ENCODE measurements at places on chromosomes 13 and 19. TPM values are rescaled to one million over a fixed set of nuclear protein-coding genes. Genes with fewer than 3 reads are reported as not detected.

DNA sequence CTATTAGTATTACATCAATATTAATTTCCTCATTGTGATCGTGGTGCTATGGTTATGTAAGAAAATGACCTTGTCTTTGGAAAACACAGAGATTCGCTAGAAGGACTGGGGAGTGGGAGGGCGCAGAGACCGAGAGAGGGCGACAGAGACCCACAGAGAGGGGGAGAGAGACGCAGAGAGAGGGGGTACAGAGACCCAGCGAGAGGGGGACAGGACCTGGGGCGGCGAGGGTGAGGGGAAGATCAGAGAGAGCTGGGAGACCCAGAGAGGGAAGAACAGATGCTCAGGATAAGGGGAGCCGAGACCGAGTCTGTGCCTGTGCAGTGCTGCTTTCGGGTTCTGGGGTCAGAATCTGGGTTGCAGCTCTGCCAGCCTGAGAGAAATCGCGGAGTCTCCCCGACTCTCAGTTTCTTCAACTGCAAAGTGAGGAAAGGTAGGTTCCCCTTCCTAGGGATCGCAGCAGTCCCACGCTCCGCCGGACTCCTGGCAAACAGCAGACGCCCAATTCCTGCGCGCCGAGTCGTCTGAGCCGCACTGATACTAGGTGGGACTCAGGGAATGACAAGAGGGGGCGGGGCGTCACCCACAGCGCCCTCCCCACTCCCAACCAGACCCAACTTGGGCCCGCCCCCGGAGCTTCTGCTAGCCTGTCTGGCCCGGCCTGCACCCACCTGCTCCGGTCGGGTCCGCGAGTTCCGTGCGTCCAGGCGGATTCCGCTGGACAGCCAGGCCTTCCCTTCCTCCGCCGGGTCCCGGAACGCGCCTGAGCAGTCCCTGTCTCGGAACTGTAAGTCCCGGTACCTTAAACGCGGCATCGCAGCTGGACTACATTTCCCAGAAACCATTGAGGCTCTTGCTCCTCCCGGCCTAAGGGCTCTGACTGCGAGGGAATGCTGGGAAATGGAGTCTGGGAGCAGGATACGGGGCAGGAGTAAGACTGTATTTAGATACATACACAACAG lies 15.3 kb downstream of the IZUMO2 start:
- DNase-seq: peak; percentile 93

GRCh38 chr13:22925881-22926747 lies 254.7 kb upstream of the SGCG start:
- peak; percentile 94 for DNase-seq

DNA sequence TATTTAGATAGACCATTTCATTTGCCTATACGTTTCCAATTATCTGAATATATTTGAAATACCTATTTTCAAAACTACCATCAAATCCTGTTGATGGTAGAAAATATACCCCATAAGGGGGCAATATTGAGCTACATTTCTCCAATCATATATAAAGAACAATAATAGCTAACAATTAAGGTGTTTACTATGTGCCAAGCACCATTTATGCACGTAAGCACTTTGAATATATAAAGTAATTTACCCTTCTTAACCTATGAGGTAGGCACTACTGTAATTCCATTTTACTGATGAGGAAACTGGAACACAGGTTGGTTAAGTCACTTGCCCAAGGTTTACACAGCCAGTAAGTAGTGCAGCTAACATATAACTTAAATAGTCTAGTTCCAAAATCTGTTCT lies 79.2 kb downstream of the UBL3 start:
- no peak for DNase-seq

DNA sequence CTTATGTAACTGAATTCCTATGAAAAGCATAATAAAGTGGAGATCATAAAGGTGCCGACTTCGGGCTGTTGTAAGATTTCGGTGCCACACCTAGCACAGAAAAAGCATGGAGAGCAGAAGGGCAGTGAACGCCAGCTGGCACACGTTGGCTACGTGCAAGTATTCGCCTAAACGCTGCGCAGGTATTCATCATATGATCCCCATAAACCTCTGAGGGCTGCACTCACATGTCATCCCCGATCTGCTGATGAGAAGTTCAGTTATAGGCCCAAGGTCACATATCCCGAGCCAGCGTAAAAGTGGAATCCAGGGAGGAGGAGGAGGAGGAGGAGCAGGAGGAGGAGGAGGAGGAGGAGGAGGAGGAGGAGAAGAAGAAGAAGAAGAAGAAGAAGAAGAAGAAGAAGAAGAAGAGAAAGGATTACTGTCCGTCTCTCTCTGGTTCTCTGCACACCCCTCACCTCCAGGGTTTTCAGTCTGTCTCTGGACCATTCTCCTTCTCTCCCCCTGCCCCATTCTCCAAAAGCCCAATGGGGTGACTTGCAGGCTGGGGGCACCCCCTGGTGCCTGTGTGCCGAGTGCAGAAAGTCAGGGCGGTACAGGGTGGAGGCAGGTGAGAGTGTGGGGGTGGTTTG lies 18.6 kb upstream of the CYP2S1 start:
- DNase-seq: no peak

GRCh38 chr19:53294786-53295441 lies 27.4 kb upstream of the VN1R4 start:
- no peak for DNase-seq

GRCh38 chr19:2775556-2776430 lies 7.3 kb downstream of the SGTA start:
- no peak for DNase-seq

DNA sequence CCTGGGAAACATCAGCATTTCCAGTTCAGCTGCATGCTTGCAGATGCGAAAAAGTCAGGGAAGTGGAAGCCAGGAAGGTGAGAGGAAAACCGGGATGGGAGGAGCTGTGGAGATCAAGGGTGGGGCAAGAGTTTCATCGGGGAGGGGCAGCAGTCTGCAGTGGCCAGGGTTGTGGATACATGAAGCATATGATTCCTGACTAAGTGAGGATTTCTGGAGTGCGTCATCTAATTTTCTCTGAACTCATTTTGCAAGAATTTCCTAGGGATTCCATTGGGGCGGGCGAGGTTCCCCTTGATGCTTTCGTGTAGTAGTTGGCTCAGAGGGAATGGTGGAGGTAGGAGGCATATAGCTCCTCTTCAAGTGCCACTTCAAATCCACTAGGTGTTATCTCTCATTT lies 344.1 kb upstream of the TMTC4 start:
- DNase-seq: no peak

GRCh38 chr19:54114340-54115108 lies 933 bp downstream of the TFPT start:
- DNase-seq: no peak

DNA sequence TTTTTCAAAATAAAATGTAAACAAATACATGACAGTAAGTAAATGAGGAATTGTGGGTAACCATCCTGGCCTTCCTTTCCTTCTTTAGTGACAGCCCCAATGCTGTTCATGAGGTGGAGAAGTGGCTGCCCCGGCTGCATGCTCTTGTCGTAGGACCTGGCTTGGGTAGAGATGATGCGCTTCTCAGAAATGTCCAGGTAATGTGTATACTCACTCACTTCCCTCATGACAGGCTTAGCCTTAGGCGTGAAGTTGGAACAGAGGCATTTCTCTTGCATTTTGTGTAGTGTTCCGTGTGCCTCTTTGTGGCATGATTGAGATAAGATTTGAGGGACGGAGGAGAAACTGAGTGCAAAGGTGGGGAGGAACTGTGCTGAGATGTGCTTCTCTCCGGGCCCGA lies 12.0 kb downstream of the NAXD start:
- DNase-seq: no peak

- no peak for DNase-seq
Measured at GRCh38 chr13:46495066-46495465, 57.9 kb upstream of the LRCH1 start.

- DNase-seq: no peak
Measured at GRCh38 chr19:7539827-7540425, 4.4 kb downstream of the PNPLA6 start.

DNA sequence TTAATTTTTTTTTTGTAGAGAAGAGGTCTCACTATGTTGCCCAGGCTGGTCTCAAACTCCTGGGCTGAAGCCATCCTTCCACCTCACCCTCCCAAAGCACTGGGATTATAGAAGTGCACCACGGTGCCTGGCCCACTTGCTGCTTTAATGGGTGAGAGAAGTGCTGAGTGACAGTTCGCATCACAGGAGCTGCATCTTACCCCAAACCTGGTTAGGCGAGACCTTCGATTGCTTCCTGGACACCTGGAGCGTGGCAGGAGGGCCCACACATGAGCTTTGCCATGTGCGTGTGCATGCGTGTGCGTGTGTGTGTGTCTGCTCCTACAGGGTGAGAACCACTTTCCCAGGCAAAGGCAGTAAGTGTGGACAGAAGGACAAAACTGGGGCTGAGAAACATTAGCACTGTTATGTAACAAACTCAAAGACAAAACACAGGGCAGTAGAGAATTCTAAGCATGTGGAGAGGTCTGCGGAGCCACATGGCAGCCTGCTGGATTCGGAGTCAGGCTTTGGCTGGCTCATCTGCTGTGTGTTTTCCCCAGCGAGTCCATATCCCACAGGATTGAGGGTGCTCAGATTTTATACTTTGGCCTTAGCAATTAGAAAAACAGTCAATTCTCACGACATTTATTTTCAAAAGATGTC lies 11.7 kb upstream of the MTIF3 start:
- DNase-seq: no peak

GRCh38 chr19:3725640-3726310 lies 17.6 kb downstream of the TJP3 start:
- no peak for DNase-seq

GRCh38 chr19:18649371-18650020 lies 12.7 kb downstream of the KLHL26 start:
- DNase-seq: peak; percentile 90

- no peak for DNase-seq
Measured at GRCh38 chr19:15025217-15025616, 24.1 kb upstream of the CASP14 start.

- no peak for DNase-seq
Measured at GRCh38 chr19:17615889-17616685, 60.6 kb downstream of the COLGALT1 start.

- no peak for DNase-seq
Measured at GRCh38 chr13:114315074-114315785, 927 bp downstream of the CHAMP1 start.

- no peak for DNase-seq
Measured at GRCh38 chr13:31221057-31221456, 21.3 kb downstream of the B3GLCT start.

DNA sequence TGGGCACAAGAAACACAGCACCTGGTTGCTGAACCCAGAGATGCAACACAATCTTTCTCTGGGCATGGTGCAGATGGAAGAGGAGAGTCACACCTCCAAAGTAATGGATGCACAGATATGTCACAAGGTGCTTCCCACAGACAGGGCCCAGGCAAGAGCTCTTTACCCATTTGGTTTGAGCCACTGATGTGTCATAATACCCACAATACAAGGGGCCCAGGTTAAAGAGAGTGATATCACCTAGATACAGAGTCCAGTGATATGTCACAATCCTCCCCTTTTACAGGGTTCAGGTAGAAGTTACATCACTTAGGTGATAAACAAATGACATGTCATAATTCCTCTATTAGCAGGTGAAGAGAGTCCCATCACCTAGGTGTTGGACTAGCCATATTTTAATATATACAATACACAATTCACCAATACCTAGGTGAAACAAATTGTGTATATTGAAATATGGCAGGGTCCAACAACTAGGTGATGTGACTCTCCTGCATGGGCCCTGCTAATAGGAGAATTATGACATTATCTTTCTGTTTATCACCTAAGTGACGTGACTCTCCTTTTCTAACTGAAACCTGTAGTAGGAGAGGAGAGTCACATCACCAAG lies 5.6 kb upstream of the ZNF43 start:
- no peak for DNase-seq

- no peak for DNase-seq
Measured at GRCh38 chr19:33763633-33764371, 32.9 kb upstream of the KCTD15 start.

DNA sequence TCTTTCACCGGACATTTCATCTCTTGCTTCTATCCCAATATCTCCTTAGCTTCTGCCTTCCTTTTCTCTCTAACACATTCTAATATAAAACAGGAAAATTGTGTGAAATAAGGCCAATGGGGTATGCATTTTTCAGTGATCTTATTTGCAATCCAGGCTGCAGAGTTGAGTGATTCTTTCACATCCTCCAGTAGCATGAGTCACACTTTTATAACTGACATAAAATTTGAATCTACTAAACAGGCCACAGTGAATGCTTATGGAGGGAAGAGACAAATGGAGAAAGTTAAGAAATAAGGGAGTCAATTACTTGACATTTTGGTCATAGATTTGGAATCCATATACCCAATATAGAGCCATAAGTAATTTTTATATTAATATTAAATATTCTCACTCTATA lies 1037.0 kb upstream of the SPRY2 start:
- no peak for DNase-seq

Gene DAPK3
- total RNA-seq: 106 TPM

Gene WDR87
- total RNA-seq: not detected

Gene CD70
- not detected for total RNA-seq

Gene IL17D
- total RNA-seq: 3.2 TPM

Gene PTPRH
- 0.95 TPM for total RNA-seq

All from sigmoid colon (tissue), 7 donors.